Panc1 (cell line): ENCODE measurements at places on chromosomes 16 and 17.
A peak's percentile ranks its signal among the peaks of the same experiment; 100 is the strongest.

- no peak for DNase-seq
These were observed 26.2 kb downstream of the NSMCE1 start for GRCh38 chr16:27242398-27242797.

DNA sequence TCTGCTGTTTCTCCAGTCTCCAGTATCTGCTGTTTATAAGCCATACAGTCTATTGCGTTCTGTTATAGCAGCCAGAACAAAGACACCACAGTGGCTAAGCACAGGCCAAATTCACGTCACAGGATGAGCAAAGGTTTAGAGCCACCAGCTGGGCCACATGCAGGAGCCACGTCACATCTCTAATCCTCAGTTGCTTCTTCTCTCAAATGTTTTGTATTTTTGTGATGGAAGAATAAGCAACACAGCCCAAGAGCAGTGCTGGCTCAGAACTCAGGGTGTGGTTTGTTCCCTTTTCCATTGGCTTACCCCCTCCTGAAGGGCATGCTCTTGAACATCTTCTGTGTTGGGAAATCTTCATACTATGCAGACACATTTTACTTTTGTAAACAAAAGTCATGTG is 309.4 kb upstream of the CDH5 start:
- no peak for DNase-seq

DNA sequence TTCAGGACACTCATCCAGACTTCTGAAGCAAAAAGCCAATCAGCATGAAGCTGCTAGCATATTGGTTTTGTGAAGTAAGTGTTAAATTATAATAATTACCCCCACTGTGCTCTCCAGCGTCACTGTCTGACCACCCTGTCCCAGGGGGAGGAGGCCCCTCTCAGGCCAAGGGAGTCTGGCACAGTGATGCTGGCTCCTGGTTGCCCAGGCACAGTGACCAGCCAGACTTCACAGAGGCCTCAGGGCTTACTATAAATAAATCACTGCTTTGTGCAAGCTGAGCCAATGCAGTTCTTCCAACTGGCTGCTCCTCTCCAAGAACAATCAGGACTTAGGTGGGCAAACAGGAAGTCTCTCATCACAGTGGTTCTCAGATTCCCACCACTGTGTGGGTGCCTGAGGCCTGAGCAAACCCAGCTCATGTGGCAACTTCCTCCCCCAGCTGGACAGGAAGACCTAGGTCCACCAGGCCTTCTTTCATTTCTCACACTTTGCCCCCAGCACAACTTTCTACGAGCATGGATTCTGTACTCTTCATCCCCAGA is 1.7 kb upstream of the DBNDD1 start:
- no peak for DNase-seq

DNA sequence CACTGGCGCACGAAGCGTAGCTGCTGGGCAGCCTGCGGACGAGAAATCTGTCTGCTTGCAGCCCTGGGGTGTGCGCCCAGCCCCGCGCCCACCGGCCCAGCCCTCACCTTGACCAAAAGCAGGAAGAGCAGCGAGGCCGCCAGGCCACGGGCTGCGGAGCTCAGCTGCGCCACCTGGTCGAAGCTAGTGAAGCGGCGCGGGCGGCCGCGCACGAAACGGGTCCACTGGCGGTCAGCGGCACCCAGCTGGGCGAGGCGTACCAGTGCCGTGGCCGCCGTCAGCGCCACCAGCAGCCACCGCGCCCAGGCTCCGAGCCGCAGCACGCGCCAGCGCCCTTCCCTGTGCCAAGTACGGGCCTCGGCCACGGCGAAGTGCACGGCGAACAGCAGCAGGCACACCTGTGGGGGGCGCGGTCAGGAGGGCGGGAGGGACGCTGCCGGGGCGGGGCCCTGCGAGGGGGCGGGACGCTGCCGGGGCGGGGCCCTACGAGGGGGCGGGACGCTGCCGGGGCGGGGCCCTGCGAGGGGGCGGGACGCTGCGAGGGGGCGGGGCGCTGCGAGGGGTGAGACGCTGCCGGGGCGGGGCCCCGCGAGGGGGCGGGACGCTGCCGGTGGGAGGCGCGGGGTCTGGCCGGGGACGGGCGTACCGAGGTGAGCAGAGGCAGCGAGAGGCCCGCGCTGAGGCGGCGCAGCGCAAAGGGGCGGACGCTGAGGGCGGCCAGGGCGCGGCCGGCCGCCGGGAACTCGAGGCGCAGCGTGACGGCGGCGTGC is 43.2 kb downstream of the TSC2 start:
- DNase-seq: no peak

- no peak for DNase-seq
These were observed 69.9 kb upstream of the NUDT7 start for GRCh38 chr16:77652399-77652798.

GRCh38 chr17:21510686-21511362 is 134.7 kb downstream of the KCNJ12 start:
- no peak for DNase-seq

DNA sequence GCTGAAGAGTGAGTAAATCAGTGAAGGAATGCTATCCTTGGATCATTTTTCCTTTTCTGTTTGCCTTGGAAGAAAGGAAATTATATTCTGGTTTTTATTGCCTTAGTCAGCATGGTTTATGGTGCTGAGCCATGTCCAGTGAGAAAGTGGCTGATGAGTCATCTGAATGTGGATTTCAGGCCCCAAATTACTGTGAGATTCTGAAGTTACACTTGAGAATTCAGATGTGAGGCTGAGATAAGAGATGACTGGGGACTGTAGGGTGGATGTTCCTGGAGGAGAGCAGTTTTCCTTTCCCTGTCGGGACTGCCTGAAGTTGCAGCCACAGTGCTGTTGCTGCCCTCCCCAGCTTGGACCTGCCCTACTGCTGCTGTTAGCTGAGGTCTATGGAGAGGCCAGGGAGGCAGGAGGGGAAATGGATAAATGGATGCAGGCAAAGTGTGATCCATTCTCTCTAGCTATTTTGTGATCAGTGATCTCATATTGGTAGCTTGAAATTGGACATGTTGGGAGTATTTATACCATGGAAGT is 4.2 kb upstream of the MAP3K14 start:
- DNase-seq: peak; percentile 82

- DNase-seq: no peak
These were observed 23.3 kb downstream of the MINK1 start for GRCh38 chr17:4856271-4856936.

DNA sequence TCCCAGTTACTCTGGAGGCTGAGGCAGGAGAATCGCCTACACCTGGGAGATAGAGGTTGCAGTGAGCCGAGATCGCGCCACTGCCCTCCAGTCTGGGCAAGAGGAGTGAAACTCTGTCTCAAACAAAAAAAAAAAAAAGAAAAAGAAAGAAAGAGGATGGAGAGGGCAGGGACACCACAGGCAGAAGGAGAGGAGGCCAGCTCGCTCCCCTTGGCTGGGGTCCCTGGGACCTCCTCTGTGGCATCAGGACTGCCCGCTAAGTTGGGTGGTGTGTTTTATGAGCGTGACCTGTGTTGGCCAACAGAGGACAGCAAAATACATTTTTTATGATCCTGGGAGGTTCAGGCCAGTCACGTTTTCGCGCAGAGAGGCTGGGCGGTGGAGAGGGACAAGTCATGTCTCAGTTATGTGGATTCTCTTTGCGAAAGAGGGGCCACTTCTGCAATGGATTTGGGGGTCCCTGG is 229.6 kb downstream of the MRTFB start:
- DNase-seq: peak; percentile 82

- DNase-seq: peak; percentile 66
These were observed 426.7 kb upstream of the MAF start for GRCh38 chr16:80027007-80027965.

DNA sequence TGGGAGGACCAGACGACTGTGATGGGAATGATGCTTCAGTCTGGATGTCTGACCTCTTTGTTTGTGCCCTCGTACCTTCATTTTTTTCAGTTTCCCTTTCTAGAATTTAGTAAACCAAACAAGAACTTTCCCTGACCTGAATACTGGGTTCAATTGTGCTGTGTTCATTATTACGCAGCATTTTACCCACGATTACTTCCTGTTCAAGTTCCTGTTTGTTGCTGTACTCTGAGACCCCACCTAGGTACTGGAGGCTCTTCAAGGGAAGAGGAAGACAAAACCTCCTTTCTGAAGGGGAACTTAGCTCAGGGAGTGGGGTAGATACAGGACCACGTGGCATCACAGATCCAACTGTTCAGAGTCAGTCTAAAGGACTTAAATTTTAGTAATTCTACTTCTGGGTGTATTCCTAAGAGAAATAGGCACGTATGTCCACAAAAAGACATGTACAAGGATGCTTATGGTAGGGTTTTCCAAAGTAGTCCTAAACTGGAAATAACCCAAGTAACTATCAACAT is 9.2 kb upstream of the PRKCB start:
- no peak for DNase-seq

DNA sequence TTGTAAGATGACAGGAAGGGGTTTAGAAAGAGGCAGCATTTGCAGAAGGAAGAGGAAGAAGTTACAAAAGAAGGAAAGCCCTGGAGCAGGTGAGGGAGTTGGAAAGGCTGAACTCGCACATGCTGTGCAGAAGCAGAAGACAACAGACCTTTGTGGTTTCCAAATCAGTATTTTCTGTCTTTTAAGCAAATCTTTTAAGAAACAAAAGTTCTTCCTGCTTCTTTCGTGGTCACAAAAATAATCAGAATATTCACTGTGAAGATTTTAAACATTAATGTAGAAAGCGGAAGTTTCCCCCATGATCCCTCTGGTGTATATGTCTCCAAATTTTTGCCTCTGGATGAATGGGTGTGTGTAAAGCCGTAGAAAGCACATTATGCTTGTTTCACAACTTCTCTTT is 25.8 kb downstream of the ZNRF1 start:
- no peak for DNase-seq

GRCh38 chr16:30637944-30638343 is 12.8 kb upstream of the PRR14 start:
- DNase-seq: peak; percentile 60

GRCh38 chr16:9837481-9837880 is 344.7 kb downstream of the GRIN2A start:
- no peak for DNase-seq

DNA sequence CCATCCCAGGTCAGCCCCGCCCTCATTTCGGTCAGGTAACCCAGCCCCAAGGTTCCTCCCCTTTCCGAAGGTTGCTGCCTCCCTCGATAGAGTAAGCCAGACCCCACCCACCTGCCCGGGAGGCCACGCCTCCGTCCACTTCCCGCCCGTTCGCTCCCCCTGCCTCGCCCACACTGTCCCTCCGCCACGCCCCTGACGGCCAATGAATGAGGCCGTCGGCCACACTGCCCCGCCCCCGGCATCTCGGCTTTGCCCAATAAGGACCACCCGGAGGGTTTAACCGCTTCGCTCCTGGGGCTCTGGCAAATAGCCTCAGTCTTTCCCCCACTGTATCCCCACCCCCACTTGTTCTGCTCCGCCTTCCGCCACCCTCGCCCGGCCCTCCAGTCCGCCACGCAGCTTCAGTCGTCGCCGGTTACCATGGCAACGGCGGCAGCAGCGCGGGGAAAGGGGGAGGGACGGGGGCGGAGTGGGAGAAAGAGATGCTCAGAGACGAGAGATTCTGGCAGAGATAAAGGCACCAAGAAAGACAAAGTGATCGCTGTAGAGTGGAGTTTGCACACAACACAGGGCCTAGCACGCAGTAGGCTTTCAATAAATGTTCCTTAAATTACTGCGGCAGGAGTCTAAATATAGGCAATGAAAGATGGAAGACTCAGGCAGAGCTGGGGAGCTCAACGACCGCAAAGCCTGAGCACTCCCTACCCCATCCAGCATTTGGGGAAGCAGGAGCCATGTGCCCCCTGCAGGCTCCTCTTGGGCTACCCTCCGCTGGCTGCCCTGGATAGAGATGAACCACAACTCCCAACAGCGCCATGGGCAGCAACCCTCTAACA is 5.1 kb downstream of the DLG4 start:
- peak; percentile 92 for DNase-seq

- no peak for DNase-seq
These were observed 25.2 kb upstream of the AMZ2 start for GRCh38 chr17:68222606-68223005.

- no peak for DNase-seq
These were observed 169.1 kb downstream of the CNTNAP4 start for GRCh38 chr16:76446251-76446650.

DNA sequence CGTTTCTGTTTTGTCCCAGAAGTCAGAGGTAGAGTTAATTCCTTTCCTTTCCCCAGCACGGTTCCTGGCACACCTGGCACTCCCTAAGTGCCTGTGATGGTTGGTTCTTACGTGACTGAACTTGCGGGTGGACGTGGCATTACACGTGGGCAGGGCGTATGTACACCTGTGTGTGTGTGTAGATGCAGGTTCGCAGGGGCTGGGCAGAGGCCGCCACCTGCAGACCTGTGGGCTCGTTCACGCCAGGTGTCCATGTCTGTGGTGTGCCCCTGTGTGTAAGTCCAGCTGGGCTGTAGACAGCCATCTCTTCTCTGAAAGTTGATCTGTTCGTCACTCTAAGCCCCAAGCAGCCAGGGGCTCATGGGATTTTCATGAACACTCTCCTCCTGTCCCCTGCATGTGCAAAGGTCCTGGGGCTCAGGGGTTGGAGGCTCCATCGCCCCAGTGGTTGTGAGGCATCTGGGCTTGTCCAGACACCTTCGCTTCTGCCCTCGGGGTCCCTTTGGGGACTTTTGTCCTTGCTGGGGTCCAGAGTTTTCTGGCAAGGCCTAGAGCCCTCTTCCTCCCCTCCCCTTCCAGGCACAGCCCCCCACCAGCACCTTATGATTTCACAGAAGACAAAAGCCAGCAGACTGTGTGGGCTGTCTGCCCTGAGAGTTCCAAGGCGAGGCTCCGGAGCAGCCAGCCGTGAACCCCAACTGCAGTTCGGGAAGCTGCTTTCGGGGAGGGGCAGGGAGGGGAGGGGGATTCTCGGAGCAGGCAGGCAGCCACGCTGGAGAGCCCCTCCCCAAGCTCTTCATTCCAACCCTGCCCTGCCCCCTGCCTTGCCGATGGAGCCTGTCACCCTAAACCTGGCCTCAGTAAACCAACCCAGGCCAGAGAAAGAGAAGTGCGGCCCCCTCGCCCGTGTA is 5.4 kb upstream of the FSCN2 start:
- DNase-seq: no peak

GRCh38 chr16:22614271-22614947 is 103.7 kb downstream of the NPIPB5 start:
- DNase-seq: no peak

- DNase-seq: peak; percentile 79
These were observed 27.2 kb downstream of the ABCC3 start for GRCh38 chr17:50661795-50662391.

- DNase-seq: no peak
These were observed 160.6 kb downstream of the IRF8 start for GRCh38 chr16:86059253-86060171.

DNA sequence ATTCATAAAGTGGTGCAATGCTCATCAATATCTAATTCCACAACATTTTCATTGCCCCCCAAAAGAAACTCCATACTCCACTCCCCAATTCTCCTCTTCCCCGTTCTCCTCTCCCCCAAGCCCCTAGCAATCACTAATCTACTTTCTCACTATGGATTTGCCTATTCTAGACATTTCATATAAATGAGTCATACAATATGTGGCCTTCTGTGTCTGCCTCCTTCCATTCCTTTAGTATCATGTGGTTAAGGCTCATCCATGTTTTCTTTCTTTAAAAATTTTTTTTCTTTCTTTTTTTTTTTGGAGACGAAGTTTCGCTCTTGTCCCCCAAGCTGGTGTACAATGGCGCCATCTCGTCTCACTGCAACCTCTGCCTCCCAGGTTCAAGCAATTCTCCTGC is 56.3 kb upstream of the HAS3 start:
- DNase-seq: no peak
